ENCODE measurements at places on chromosomes 16 and 17.
A peak's percentile ranks its signal among the peaks of the same experiment; 100 is the strongest.

DNA sequence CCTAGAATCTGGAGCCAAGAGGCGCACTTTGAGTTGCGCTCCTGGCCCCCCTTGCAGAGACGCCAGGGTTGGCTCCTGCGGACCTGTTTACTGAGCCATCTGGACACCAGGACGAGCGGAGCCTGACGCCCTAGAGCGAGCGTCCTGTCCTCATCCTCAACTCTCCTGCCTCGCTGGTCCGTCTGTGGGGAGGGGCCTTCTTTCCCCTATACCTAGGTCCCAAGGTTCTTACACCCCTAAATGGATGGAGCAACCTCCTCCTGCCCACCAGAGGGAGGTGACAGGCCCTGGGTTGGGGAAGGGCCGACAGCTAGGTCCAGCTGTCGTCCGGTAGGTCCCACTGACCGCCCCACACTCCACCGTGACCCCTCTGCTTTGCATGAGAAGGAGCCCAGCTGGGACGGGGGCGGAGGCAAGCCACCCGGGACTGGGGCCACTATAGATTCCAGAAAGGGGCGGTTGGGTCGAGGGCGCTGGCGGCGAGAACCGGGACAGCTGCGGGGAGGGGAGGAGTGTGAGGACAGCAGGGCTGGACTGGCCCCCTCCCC lies 3.1 kb upstream of the LHX1 start:
- DNase-seq, result no peak

DNA sequence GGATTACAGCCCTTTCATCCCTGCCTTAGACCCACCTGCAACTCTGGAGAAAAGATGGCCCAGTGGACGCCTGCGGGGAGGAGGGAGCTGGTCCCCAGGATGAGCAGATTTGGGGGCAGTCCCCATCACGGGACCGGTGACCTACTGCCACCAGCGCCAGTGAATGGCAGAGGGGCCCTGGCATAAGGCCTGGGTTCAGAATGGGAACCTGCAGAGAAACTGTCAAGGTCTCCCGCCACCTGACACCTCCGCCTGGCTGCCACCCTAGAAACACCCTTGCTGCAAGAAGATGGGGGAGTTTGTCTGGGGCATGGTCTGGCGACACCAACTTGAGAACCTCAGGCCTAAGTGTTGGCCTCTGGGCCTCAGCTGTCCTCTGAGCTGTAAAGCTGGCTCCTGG lies 335.7 kb downstream of the SEC14L1 start:
- no peak for DNase-seq

GRCh38 chr17:60671482-60671881 lies 6.2 kb upstream of the BCAS3 start:
- no peak for DNase-seq

DNA sequence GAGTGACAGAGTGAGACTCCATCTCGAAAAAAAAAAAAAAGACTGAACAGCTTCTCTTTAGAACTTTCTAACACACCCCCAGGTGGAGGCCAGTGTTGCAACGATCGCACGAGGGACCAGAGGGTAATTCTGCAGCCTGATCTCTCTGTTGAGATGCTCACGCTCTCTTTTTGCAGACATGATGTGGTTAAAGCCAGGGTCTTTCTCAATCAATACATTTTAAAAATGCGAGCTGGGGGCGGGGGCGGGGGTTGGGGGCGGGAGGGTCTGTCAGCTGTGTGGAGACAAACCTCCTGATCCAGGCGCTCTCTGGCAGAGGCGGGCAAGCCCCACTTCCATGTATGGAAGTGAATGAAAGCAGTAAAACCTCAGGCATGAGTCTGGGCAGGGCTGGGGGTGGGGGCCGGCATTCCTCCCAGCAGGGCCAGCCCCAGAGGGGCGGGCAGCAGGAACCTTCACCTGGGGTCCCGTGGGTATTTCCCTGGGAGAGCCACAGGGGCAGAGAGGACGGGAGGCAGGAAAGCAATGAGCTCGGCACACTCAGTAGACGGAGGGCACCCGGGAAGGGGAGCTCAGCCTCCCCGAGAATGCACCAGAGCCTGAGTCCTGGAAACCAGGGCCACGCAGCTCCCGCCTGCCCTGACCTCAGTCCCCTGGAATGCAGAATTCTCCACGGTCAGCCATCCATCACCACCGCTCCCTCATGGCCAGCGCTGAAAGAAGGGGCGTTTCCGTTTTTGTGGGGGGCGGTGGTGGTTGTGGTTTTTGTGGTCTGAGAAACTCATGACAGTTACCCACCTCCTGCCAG lies 28.0 kb downstream of the NXN start:
- DNase-seq, result no peak

DNA sequence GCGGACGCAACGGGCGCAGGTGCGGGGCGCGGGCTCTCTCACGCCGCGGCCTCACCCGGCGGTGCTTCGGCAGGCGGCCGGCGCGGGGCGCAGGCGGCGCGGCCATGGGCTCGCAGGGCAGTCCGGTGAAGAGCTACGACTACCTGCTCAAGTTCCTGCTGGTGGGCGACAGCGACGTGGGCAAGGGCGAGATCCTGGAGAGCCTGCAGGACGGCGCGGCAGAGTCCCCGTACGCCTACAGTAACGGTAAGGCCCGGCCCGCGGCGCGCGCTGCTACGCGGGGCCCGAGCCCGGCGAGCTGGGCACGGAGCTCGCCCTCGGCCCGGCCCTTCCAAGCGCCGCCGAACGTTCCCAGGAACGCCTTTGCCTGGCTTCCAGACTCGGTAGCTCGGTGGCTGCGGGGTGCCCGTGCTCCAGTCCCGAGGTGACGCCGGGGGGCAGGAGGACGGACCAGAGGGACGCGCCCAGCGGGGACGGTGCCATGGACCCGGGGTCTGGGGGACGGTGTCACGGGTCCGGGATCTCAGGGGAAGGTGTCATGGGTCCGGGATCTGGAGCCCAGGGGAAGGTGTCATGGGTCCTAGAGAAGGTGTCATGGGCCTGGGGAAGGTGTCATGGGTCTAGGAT lies 435 bp downstream of the RAB40C start:
- DNase-seq, result no peak

GRCh38 chr17:79658811-79659207 lies 48.0 kb upstream of the RBFOX3 start:
- no peak for DNase-seq

DNA sequence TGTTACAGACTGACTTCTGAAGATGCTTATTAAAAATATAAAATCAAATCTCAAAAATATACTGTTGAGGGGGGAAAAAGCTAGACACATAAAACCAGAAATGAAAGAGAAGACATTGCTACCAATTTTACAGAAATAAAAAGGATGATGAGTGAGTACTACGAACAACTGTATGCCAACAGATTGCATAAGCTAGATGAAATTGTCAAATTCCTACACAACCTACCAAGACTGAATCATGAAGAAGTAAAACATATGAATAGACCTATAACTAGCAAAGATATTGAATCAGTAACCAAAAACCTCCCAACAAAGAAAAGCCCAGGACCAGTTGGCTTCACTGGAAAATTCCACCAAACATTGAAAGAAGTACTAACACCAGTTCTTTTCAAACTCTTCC lies 3.5 kb upstream of the CAPNS2 start:
- no peak for DNase-seq

- no peak for DNase-seq
Measured at GRCh38 chr17:77555741-77556291, 402.7 kb upstream of the TNRC6C start.

DNA sequence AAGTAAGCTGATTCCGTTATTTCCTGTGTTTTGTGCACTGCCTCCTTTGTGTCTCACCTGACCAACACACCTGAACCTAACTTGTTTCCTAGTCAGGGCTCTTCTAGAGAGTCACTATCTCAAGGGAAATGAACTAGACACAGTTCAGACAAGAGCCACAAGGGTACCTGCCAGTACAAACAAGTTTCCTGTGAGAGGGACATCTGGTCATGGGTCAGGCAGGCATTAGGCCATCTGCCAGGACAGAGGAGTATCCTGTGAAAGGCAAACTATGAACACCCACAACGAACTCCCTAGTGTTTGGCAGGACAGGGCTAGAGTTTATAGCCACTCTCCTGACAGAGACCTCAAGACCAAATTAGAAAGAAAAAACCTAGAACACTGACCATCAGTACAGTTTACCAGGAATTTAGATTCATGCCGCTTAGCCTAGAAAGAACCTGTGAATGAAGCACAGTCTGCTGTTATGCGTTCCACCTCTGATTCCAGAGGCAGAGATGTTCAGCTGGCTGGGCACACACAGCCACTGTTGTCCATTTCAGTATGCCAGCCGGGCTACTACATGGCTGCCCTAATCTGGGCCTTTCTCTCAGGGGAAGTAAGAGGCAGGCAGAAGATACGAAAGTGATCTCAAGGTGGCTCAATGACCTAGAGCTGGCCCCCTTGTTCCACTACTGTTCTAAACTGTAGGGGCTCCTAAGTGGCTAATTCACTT lies 20.7 kb upstream of the GLG1 start:
- DNase-seq, result no peak

DNA sequence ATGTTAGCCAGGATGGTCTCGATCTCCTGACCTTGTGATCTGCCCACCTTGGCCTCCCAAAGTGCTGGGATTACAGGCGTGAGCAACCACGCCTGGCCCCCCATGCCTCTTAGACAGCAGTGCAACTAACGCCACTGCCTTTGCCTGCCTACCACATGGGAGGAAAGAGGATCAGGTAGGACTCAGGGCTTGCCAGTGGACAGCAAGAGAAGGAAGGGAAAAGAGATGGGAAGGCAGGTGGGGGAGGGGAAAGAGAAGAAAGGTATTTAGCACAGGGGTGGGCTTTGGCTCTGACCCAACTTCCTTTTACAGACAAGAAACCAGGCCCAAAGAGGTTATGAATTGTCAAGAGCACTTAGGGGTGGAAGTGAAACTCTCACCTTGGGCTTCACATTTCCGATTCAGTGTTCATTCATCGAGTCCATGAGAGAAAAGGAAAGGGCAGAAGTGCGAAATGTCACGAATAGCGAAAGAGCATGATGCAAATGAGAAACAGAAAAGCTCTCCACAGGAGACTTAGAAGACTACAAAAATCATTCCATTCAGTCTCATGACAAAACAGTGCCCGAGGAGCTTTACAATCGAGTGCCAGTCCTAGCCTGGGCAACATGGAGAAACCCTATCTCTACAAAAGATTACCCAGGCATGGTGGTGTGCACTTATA lies 36.4 kb downstream of the CDK5R1 start:
- DNase-seq, result no peak

DNA sequence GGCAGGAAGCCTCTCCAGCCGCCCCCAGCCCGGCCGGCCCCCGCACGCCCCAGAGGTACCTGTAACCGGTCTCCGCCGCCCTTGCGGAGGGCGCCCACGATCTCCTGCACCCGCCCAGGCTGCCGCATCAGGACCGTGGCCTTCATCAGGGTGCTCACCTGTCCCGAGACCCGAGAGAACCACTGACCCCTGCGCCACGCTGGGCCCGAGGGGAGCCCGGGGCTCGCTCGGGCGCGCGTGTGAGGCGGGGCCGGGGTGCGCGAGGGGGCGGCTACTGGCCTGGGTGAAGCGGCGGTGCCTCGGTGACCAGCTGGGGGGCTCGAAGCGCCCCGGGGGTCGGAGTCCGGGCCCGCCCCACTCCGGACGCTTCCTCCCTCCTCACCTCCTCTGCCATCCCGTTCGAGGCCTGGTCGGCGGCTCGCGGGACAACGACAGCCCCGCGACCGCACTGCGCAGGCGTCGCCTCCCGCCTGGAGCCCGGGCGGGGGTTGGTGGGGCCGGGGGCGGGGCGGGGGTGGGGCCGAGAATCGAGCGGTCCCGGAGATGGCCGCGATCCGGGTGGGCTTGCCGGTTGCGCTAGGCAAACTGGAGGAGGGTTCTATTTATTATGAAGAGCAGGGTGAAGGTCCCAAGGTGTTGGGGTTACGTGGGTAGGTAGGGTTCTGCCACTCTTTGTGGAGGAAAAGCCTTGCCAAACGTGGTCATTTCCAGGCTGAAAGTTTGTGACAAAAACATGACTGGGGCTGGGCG lies at the start of gene NT5C3B:
NT5C3B (minus strand) TSS at position 433 of the 750 bp plus-strand sequence; CDS start at position 394, 39 bp downstream.
- DNase-seq, result no peak

GRCh38 chr17:55416000-55416399 lies 5.6 kb downstream of the MMD start:
- DNase-seq, result no peak

- DNase-seq, result no peak
Measured at GRCh38 chr16:23252310-23252709, 49.8 kb upstream of the SCNN1B start.

- no peak for DNase-seq
Measured at GRCh38 chr17:33892717-33893591, 362.1 kb upstream of the CCL2 start.

DNA sequence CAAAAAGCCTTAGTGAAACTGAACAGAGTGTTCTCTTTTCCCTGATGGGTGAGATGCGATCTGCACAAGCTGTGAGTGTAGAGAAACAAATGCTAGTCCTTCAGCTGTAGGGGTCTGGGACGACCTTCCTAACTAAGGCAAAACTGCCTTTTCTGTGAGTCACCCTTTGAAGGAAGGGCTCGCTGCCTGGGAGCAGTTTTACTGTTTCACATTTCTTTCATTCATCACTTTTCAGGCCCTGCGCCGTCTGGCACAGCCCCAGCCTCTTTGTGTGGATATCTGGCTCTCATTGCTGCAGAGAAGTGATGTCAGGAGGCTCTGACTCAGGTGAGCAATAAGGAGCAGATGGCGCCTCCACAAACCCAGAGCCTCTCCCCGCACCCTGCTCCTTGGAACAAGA lies 57.4 kb downstream of the HS3ST3A1 start:
- peak; percentile 41 for DNase-seq

- no peak for DNase-seq
Measured at GRCh38 chr16:54242199-54242598, 44.4 kb downstream of the IRX3 start.

DNA sequence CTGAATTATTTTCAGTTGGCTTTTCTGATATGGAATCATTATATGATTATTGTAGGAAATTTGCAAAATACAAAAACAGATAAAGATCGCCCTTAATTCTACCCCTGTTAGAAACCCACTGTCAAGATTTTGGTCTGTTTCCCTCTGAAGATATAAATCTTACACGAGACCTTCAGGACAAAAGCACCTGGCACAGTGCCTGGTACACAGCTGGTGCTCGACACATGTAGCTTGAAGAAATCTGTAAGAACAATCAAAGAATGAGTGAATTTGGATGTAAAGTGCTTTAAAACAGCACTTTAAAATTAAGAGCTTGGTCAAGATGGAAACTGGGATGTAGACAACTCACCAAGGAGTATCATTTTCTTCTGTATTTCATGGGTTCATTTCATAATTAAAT lies 181.1 kb downstream of the C16orf78 start:
- no peak for DNase-seq

Data from omental fat pad (tissue), 4 donors.